Activated CD4-positive, alpha-beta T cell treated with anti-CD3 and anti-CD28 coated beads, Interleukin-2, amount 50 U/mL, for 24 hours (primary cell): ENCODE measurements at places on chromosomes 11 and 22.

GRCh38 chr22:18994701-18995326 lies 58.7 kb upstream of the PRODH start:
- no peak for DNase-seq

- DNase-seq, result no peak
Observed at GRCh38 chr11:75924966-75925784, 110.2 kb downstream of the UVRAG start.

DNA sequence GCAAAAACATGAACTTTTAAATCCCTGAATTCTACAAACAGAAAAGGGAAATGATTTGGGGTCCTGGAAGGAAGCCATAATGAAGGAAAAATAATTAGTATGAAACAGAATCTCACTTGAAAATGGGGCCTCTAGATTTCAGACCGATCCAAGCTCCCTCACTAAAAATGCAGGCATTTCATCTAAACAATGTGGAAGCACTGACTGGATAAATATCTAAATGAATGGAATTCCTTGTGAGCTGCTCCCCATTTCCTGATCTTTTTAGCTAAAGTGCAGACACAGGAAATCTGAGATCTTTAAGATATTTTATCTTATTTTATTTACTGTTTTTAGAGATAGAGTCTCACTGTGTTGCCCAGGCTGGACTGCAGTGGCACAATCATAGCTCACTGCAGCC lies 1255.8 kb downstream of the LRRC4C start:
- no peak for DNase-seq

DNA sequence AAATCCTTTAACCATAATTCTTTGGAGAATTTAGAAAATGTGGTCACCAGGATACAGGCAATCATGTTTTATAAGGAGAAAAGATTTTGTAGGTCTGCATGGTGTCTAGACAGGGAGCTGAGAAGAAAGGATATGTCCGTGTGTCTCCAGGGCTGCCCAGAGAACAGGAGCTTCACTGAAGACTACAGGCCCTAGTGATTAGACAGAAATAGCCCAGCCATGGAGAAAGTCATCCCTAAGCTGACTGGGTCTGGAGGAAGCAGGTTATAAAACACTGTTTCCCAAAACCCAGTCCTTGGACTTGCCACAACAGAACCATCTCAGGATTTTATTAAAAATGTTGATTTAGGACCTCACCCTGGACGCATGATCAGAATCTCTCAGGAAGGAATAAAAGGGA lies 84.4 kb downstream of the GALNT18 start:
- DNase-seq, result no peak

GRCh38 chr11:46991391-46991790 lies 54.8 kb downstream of the CSTPP1 start:
- no peak for DNase-seq

DNA sequence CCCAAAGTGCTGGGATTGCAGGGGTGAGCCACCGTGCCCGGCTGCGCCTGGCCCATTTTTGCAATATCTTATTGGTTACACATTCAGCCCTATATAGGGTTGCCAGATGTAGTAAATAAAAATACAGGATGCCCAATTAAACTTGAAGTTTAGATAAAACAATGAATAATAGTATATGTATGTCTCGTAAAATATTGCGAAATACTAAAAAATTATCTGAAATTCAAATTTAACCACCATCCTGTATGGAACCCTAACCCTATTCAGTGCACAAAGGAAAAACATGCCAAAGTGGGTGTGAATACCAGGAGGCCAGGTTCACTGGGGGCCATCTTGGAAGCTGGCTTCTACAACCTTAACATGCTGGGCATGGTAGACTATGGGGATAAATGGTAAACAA lies 5.2 kb upstream of the TFIP11 start:
- no peak for DNase-seq

GRCh38 chr11:17611503-17612220 lies 64.6 kb downstream of the OTOG start:
- no peak for DNase-seq

DNA sequence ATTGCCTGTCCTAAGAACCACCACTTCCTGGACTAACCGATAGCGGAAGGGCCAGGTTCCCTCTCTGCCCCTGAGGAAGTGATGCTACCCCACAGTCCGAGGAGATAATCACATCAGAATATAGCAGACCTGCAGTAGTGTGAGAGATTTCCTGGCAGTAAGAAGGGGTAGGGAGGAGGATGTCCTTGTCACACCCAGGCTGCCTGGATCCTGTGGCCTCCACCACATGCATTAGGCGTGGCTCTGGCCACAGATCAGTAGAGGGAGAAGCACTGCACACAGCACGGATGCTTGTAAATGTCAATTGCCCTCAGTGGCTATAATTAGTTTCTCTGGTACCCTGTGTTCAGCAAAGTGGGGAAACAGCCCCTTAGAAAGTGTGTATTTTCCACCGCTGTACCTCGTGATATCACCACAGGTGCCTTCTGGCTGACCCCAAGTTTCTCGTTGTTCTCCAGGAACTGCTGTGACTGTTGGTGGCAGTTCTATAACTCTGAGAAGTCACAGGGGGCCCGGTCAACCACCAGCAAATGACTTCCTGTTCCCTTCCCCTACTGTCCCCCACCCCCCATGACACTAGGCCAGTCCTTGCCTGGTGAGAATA lies 61.8 kb downstream of the UBASH3B start:
- DNase-seq, result no peak

DNA sequence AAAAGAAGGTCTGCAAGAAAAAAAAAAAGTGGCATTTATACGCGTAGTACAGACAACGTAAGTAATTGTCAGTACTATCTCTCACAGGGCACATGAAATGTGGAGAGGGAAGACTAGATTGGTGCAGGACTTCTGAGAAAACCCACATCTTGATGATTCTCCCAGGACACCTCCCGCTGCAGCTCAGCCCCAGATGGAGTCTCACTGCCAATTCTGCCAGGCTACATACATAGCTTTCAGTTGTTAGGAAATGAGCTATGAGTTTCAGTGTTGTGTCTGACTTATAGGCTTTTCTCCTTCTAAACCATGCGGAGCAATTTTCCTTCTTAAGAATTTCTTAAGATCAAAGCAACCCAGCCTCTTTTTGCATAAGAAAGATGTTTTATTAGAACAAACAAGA lies 9.6 kb downstream of the OR5A2 start:
- no peak for DNase-seq

DNA sequence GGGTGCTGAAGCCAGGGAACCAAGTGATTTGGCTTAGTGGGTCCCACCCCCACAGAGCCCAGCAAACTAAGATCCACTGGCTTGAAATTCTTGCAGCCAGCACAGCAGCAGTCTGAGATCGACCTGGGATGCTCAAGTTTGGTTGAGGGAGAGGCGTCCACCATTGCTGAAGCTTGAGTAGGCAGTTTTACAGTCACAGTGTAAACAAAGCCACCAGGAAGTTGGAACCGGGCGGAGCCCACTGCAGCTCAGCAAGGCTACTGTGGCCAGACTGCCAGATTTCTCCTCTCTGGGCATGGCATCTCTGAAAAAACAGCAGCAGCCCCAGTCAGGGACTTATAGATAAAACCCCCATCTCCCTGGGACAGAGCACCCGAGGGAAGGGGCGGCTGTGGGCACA lies 424.1 kb upstream of the TENM4 start:
- DNase-seq, result no peak

GRCh38 chr11:62976109-62976508 lies 8.7 kb downstream of the SLC22A6 start:
- no peak for DNase-seq

GRCh38 chr11:68480852-68481510 lies 20.4 kb downstream of the PPP6R3 start:
- DNase-seq, result no peak

DNA sequence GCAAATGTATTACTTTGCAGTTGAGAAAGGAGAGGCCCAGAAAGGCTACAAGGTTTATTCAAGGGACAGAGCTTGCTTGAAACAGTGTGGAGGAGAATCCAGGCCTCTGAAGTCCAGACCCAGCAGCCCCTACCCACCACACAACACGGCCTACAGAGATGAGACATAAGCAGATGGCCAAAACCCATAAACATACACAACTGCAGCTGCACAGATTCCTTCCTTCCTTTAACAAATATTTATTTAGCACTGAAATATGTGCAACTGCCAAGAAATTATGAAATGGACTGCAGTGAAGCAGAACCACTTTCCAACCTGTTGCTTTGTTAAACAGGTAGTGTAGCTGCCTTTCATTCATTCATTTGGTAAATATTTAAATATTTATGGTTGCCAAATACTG lies 122.3 kb downstream of the SPATA19 start:
- no peak for DNase-seq

DNA sequence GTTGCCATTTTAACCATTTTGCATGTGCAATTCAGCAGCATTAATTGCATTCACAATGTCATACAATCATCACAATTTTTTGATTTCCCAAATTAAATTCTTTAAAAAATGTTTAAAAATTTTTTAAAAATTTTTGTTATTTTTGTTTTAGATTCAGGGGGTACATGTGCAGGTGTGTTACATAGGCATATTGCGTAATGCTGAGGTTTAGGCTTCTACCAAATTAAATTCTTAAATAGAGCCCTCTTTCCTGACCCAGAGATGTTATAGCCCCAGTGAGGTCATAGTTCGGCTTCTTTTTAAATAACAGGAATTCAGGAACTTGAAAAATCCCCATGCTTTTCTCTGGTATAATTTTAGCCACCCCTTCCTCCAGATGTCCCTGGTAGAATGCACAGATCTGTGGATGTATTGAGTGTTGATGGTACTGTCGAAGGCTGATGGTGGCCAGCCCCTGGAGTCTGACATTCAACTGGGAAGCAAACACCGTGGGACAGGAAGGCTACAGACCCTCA lies 11.3 kb upstream of the AMPD3 start:
- DNase-seq, result no peak
